ENCODE measurements at places on chromosomes 1 and 21.

GRCh38 chr1:94096797-94097549 is 24.0 kb downstream of the ABCA4 start:
- DNase-seq = no peak

- no peak for DNase-seq
These were observed 24.6 kb upstream of the PEX19 start for GRCh38 chr1:160309571-160309970.

DNA sequence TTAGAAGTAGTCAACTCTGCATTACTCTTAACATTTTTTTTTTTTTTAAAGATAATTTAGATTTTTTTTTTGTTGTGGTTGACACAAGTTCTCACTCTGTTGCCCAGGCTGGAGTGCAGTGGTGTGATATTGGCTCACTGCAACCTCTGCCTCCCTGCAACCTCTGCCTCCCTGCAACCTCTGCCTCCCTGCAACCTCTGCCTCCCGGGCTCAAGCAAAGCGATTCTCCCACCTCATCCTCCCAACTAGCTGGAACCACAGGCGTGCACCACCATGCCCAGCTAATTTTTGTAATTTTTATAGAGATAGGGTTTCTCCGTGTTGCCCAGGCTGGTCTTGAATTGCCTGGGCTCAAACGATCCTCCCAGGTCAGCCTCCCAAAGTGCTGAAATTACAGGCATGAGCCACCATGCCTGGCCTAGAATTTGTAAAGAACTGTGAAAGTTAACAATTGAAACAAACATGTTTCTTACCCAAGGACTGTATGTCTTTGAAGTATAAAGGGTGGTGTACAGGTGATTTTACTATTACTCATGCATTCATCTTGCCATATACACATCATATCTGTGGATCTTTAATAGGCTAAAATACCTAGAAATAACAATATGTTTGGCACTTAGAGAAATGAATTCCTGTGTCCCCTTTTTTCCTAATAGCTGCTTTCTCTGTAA is 114.7 kb downstream of the ATP5PO start:
- no peak for DNase-seq

- no peak for DNase-seq
These were observed 19.6 kb upstream of the NCF2 start for GRCh38 chr1:183609759-183610452.

DNA sequence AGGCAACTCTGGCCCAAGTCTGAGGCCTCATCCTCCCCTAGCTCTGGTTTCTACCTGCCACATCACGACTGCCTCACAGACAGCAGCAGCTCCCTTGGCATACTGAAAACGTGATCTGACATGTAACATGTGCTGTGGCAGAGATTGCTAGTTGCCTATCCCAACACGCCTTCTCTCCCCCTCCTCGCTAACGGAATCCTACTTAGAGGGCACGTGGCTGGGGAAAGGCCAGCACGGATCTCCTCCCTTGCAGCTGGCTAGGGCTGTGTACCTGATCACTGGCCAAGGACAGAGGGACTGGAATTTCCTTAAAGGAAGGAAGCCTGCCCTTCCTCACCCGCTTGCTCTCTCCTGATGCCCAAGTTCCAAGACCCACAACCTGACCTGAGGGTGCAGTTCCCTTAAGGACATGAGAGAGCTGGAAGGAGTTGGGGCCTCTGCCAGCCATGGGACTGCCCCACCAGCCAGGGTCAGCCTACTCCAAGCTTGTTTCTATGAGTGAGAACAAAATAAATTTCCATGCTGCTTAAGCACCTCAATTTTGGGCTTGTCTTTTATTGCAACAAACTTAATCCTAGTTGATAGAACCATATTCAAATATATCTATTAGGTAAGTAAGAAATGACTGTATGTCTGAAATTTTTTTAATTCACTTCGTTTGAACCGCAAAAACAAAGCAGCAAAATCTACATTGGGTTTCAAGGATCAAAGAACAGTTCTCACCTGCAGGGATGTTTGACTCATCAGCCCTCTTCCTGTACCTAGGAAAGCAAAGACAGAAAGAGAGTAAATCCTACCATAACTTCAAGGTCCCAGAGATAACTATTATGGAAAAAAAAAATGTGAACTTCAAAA is 7.2 kb downstream of the SETD4 start:
- DNase-seq = peak; percentile 7

DNA sequence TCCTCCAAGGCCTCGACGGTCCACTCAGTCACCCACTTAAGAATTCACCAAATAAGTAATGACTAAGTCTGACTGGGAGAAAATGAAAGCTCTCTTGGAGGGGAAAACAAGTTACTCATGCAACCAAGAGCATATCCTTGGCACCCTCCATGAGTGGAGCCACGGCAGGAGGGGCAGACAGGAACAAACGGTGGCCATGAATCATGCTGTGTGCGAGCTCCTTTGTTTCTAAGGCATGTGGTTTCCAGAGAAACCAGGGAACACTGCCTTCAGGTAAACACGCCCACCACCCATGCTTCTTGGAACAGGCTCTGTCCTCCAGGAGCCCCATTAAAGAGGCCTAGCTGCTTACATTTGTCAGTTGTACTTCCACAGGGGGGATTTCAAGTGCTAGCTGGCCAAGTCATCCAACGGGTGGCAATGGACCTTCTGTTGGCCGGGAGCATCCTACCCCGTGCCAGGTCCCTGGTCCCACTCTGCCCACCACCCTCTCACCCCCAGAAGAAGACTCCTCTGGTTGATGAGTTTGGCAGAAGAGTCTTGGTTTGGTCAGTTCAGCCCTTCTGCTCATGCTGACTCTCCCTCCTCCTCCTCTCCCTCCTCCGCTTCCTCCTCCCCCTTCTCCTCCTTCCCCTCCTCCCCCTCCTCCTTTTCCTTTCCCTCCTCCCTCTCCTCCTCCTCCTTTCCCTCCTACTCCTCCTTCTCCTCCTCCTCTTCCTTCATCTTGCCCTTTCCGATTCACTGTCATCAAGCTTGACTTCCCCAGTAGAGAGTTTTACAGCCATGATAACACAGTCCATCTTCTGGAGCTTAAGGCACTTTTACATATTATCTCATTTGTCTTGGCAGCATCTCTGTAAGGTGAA is 107.6 kb downstream of the CCDC185 start:
- no peak for DNase-seq

DNA sequence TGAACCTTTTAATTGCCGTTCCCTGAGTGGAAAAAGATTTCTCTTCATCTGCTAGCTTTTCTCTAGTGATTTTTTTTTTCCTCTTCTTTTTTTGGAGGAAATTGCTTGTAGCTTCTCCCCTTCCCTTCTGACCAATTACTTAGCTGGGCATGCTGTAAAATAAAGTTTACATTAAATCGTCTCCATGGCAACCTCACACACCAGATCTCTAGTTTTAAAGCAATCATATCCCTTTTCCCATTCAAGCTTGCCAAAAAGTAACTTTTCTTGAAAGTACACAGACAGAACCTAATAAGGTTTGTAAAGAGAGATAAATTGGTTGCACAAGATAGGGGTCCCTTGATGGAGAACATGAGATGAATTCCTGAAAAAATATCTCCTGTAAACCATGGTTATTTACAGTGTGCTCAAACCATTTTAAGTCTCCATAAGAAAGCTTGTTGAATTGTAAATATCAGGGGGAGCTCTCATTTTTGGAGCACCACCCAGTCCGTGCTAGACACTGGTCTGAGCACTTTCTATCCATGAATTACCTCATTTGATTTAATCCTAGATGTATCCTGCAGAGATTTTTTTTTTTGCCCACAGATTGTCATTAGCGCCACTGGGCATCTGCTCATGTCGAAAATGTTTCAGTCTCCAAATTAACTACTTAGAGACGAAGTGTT is 32.6 kb upstream of the HTR1D start:
- no peak for DNase-seq

GRCh38 chr1:152926091-152926490 is 17.7 kb downstream of the IVL start:
- no peak for DNase-seq

DNA sequence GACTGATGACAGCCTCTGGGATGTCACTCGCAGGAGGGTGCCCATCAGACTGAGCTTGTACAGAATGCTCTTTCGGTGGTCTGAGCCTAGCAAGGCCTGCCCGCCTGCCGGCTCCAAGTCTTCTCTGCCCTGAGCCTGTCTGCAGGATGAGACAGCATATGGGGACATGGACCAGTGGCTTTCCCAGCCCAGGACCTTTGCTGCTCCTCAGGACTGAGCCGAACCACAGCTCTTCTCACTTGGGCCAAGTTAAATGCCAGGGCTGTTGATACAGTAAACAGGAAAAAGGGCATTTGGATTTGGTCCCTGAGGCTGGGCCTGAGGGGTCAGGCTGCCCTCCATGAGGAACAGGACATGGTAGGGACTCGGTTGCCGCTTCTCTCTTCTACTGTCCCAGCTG is 64.3 kb upstream of the EPS8L3 start:
- no peak for DNase-seq

DNA sequence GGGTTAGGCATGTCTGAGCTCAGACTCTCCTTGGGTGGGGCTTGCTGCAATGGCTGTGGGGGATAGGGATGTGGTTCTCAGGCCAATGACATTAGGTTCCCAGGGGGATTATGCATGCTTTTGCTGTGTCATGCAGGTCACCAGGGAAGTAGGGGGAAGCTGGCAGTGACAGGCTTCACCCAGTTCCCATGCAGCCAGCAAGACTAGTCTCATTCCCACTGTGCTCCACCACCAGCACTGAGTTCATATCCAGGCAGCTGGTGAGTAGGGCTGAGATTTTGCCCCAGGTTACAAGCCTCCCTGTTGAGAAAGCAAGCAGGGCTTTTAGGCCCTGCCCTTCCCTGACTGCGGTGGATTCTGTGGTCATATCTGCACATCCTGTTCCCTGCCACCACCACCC is 32.1 kb upstream of the PLA2G5 start:
- no peak for DNase-seq

DNA sequence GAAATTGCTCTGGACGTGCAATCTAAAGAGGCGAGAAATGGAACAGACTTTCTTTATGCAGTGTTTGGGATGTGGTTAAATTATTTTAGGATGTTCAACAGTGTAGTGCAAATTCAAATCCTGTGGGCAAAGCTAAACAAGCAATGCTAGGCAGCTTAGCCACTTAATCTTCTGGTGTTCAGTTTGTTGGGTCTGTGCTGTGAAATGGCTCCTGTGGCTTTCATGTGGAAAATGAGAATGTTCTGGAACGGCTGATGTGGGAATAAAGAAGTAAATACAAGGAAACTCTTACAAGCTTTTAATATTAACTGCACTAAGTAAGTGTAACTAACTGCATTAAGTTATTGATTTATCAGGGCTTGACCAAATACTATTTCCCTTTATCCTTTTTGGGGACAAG is 766.6 kb downstream of the ADGRL2 start:
- no peak for DNase-seq

DNA sequence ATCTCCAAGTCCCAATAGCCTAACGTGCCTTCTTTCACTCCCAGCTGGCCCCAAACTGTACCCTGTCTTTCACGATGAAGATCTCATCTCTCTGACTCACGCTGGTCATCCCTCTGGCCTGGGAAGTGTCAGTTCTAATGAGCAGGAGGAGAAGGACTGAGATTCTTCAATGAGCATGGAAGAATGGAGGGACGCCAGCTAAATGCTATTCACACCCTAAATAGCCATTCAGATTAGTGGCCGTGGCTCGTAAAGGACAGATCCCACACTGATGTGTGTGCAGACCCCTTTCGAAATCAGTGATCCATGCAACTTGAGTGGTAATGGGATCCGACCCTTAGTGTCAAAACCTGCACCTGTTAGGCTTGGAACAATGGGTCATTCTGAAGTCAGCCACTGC is 75.9 kb upstream of the SMYD2 start:
- no peak for DNase-seq

DNA sequence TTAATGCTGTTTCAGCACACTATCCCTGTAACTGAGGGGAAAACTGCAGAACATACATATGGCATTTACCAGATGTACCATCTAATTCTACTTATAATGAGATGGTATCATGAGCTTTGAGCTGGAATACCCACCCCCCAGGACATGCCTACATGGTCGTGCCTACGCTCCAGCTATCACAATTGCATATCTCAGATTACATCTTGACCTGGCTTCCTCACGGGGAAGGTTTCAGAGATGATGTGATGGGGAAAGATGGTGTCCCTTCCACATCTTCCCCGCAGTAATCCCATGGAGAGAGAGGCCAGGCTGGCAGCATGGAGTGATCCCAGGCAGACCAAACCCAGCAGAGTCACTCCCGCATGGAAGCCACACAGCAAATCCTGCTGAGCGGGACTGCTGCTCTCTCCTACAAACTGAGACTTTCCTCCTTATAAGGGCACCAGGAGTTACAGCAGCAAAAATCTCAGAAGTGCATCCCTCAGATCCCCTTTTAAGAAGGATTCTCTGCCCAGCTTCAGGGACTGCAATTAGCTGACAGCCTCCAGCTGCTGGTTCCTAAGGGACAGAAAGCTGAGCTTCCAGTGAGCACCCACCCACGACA is 67.1 kb downstream of the KCNH1 start:
- DNase-seq = no peak

DNA sequence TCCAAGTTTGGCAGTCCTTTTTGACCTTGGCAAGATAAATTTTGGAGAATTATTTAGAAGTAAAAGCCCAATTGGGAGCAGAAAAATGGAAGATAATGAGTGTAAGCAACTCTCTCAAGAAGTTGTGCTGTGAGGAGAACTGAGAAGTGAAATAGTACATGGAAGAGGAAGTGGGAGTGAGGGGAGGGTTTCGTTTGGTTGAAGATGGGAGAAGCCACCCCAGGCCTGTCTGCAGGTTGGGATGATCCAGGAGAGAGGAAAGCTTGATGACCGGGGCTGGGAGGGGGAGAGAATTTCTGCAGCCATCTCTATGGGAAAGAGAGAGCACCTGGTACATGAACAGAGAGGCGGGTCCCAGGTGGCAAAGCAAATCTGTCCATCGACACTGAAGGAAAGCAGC is 8.6 kb upstream of the RCAN1 start:
- DNase-seq = no peak

DNA sequence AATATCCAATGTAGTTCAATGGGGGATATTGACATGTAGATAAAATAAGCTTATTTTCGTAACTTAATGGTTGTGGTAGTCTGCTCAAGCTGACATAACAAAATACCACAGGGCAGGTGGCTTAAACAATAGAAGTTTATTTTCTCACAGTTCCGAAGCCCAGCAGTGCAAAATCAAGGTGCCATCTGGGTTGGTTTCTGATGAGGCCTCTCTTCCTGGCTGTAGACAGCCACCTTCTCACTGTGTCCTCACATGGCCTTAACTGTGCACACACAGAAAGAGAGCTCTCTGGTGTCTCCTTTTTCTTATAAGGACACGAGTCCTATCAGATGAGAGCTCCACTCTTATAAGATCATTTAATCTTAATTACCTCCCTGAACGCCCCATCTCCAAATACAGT is 64.8 kb upstream of the IPO9 start:
- DNase-seq = no peak

- no peak for DNase-seq
These were observed 9.9 kb upstream of the KLHDC7A start for GRCh38 chr1:18470671-18471355.

DNA sequence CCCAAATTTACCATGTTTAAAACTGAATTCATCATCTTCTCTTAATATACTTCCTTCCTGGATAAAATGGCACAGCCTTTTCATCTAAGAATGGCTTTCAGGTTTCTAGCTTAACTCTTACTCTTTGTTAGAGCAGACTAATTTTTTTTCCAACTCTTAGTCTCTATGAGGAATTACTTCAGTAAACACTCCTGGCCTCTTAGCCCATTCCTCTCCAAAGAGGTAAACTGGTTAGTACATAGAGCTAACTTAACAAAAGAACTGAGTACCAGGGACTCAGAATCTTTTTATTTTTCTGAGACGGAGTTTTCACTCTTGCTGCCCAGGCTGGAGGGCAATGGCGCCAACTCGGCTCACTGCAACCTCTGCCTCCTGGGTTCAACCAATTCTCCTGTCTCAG is 21.1 kb downstream of the FOXJ3 start:
- DNase-seq = no peak
